Activated naive CD8-positive, alpha-beta T cell treated with anti-CD3 and anti-CD28 coated beads, Interleukin-2, amount 10 ng/mL, durations not matched to agents 7 days and 5 days (primary cell): ENCODE measurements at places on chromosomes 13 and 19. TPM values are rescaled to one million over a fixed set of nuclear protein-coding genes. Genes with fewer than 3 reads are reported as not detected.
A peak's percentile ranks its signal among the peaks of the same experiment; 100 is the strongest.

The MATK gene
- 29.4 TPM for total RNA-seq

- DNase-seq = peak; percentile 26
These were observed 35.7 kb downstream of the TMEM255B start for GRCh38 chr13:113794764-113795173.

The CACNG7 gene
- not detected for total RNA-seq

The ZBTB32 gene
- total RNA-seq = 24.5 TPM

The DZIP1 gene
- 0.45 TPM for total RNA-seq

DNA sequence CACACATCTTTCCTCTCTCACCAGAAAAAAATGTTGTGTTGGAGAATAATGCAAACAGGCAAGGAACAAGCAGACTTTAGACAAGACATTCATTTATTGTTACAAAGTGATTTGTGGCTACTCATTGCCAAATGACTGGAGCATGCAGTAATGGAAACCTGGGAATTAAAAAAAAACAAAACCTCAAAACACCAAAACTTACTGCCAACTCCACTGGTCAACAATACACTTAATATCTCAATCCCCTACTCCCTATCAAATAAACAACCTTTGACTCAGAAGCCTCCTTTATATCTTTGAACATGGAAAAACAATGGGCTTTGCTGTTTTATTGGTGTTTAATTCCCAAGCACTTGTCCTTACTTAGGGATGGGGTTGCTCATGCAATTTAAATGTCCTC is 112.8 kb downstream of the POSTN start:
- no peak for DNase-seq

GRCh38 chr13:59468396-59468795 is 695.3 kb downstream of the DIAPH3 start:
- DNase-seq = no peak

DNA sequence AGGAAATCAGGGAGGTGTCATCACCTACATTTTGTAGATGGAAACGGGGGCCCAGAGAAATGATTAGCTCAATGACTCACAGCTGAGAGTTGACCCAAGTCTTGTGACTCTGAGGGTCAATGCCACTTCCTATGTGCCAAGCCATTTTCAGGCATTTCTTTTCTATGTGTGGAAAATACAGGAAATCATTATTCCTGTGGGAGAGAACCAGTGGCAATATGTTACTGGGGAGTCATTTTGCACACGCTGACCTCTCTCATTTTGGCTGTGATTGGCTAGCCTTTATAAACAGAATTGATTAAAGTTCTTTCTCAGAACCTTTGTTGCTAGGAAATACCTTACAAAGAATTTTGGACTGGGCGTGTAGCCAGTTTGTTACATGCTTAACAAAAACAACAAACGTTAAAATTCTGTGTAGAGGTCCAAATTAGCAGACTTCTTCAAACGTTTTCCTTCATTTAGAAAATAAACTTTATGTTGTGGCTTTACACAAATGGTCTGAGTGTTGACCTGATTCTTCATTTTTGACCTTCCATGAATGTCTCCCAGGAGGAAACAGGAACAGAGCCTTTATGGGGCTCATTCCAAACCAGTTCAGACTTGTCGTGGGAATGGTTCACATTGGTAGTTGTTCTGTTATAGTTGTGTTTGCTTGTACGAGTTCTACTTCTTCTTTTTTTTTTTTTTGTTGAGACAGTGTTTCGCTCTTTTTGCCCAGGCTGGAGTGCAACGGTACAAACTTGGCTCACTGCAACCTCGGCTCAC is 11.4 kb downstream of the PCCA start:
- no peak for DNase-seq

DNA sequence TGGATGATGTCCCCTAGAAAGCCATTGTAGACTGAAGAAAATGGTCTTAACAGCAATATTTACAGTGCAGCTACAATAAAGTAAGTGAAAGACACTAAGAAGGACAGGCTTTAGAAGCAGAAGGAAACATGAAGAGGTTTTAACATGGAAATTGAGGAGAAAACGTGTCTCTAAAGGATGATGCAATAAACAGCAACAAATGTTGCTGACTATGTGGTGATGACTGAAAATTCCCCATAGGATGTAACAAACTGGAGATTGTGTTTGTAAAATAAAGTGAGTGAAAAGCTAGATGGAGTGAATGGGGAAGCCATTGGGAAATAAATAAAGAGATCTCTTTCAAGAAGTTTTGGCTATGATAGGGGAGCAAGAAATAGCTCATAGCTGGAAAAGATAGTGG is 186.7 kb upstream of the IPO5 start:
- no peak for DNase-seq

DNA sequence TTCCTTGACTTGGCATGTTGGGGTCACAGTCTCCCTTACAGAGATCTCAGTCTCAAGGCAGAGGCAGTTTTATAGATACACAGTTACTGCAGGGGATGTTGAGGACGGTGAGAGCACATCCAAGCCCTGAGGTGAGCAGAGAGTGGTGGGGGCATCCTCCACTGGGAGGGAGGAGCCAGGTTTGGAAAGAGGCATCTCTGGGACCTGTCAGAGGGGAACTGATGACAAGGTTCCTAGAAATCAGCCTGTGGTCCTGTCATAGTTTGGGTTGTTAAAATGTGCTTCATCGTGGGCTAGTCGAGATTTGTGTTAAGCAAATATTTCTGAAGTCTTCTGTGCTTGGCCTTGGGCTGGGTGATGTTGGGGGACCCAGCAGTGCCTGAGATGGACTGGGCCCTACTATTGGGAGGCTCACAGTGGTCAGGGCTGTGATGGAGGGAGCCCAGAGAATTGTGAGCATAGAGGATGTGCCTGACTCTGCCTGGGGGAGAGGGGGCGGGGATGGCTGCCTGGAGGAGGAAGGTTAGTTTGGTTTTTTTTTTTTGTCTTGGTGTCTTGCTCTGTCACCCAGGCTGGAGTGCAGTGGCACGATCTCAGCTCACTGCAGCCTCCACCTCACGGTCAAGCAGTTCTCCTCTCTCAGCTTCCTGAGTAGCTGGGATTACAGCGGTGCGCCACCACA is 3.9 kb downstream of the SUPT5H start:
- no peak for DNase-seq
